Cortex of kidney (tissue), 1 donor: ENCODE measurements at places on chromosomes 1 and 21.

GRCh38 chr21:36323032-36323431, 3.0 kb downstream of the MORC3 start:
- no peak for DNase-seq

DNA sequence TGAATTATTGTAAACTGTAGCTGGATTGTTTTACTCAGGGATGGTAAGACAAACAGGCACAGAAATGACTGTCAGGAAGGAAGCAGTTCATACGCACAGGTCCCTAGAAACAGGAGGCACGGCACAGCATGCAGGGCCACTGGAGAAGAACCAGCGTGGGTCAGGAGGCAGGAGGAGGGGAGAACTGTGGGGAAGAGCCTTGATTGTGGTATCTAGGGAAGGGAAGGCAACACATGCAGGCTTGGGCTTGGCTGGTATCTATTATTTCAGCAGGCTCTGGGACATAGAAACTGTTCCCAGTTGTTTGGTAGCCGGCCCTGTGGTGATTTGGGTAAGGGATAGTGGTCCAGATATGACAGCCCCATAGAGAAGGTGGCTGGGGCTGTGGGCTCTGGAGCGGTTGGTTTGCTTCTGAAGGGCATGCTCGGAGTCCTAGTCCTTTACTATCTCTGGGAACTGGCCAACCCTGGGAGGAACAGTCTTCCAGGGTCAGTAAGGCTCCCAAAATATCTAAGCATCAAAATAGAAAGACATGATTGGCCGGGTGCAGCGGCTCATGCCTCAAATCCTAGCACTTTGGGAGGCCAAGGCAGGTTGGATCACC, 43.1 kb upstream of the CCSAP start:
- DNase-seq = no peak

DNA sequence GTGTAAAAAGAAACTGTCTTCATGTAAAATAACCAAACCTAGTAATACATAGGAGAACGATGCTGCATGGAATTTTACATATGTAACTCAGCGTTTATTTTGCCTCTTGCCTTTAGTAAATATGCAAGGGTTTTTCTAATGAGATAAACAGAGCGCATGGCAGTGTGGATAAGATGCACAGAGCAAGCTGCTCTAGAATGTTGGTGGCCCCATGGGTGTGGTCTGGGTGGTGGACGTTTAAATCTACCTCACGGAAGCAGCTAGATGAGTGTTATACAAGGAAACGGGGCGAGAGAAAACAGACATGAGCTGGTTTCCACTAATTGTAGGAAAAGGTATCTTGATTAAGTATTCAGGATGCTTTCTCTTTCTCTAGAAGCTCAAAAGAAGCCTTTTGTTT, 205.9 kb downstream of the DSCAM start:
- no peak for DNase-seq

DNA sequence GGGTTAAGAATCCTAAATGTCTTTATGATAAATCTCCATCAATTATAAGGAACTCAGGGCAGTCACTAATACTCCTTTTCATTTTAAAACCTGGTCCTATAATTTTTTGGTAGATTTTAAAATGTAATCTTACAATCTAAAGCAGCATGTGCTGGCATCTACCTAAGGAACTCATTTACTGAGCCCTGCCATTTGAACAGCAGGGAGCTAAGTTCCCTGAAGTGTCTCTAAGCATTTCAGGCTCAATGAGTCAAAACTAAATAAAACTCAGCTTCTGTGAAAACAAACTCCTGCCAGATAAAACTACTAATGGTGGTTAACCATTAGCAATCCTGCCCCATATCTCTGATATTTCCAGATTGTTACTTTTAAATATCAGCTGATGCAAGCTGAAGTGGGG, 1371.8 kb upstream of the PRMT6 start:
- DNase-seq = no peak

- no peak for DNase-seq
Measured at GRCh38 chr1:21631944-21632887, 36.9 kb downstream of the RAP1GAP start.

DNA sequence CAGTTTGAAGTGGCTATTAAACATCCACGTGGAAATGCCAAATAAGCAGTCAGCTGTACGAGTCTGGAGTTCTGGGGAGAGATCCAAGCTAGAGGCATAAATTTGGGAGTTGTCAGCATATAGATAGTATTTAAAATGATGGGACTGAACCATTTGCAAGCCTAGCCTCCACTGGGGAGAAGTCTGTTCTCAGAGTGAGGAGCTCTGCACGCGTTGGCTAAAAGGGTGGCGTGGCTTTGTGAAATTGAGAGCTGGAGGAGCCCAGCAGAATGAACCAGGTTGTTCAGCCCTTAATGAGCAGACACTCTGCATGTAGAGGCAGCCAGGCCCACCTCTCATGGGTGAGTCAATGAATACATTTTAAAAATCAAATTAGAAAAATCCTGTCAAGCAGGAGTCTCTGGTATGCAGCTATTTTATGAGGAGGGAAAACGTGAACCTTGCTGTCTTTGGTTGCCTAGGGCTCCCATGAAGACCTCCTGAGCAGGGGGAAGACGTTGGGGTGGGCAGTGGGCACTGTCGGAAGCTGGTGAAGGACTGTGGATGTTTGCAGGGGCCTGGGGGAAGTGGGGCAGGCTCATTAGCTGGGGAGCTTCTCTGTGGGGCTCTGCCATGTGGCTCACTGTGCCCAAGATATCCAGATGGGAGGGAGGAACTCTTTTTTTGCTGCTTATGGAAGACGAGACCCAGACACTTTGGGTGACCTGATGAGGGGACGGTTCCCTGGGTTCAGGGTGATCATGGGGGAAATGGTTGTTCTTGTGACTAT, 18.8 kb downstream of the TMCC2 start:
- DNase-seq = no peak

- no peak for DNase-seq
Measured at GRCh38 chr1:18944810-18945209, 11.7 kb downstream of the IFFO2 start.

DNA sequence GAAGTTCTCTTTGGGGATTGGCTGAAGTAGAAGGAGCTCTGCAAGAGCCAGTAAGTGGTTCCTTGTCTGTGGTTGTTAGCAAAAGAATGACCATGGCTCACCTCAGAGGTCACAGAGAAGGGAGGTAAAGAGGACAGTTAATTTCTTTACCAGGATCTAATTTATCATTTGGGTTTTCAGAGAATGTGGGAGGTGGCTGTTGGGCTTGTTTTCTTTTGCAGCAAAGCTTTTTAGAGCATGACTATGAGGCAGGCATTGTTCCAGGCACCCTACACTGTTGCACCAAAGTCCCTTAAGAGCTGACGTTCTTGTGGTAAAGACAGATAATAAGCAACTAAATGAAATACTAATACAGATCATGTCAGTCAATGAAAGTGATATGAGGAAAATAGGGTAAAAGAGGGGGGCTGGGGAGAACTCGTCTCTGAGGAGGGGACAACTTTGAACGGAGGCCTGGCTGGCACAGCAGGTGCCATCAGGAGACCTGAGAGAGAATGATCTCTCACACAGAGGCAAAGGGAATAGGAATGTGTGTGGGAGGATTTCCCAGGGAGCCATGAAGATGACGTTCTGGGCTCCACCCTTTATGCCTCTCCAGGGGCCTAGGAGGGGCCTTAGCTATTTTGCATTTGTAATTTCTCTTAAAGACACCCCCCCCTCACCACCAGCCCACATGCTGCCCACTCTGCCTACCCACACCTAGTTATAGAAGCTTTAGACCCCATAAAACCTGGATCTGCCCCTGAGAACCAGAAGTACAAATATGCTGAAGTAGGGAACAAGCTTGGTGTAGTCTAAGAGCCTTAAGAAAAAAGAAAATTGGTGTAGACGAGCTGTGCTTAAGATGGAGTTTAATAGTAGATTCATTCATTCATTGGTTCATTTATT, 177.5 kb downstream of the ROR1 start:
- DNase-seq = no peak

DNA sequence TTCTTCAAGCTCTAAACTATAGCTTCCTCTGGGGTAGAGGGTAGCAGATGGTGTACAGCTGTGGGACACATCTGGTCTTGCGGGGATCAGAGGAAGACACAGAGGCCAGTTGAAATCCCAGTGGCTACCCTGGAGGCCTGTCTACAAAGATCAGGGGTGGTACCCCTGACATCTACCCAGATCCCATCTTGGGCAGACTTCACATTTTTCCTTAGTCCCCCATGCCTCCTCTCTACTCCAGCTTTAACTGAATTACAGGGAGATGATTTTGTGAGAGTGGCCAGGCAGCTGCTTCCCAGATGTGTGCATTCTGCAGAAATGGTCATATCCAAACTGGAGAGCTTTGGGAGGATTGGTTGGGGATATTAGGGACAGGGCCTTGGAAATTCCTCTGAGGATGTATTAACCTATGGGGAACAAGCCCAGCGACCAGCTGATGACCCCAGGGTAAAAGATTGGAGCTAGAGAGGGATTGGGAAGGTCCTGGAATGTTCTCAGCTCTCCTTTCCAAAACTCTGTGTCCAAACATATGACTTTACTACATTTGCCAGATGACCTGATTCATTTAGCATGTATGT, 9.6 kb upstream of the CD34 start:
- DNase-seq = no peak

DNA sequence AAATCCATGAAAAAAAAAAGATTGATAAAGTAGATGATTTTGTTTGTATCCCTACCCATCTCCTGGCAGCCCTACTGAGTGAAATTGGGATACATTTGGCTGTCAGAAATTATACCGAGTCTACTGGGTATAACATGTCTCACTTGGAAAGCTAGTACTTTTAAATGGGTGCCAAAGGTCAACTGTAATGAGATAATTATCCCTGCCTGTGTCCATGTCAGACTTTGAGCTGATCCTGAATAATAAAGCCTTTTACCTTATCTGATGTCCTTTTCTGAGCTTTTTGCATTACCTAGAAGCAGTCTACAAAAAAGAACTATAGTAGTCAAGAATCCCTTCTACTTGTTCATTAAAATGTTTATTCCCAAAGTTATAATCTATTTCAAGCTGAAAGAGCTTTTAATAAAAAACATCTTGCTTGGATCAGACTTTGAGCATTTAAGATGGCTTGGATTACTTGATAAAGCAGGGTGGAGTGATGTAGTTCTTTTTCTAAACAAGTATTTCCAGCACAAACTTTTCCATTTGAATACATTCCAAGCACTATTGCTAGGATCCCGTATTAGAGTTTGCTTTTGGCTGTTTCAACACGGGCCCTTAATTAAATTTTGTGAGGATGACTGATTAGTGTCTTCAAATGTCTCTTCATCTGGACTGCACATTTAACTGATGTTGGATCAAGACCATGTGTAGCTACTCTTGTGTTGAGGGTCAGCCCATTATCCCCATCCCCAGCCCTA, 69.2 kb downstream of the DTL start:
- DNase-seq = no peak

DNA sequence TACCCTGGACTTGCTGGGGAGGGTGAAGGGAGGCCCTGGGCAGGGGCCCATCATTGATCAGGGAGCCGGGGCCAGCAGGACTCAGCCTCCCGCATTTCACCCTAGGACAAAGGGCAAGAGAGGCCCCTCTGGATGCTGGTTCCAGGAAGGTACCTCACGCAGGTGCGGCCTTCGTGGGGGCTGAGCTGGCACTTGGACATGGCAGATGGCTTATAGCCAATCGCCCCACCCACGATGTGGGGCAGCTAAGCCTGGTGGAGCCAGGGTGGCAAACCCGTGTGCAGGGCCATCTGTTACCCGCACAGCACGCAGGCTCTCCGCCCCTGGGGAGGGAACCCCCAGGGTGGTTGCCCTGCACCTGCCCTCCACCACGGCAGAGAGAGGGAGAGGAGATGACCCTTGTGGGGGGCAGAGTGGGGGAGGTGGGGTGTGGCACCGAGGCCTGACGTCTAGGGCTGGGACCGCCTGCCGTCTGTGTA, 2.5 kb downstream of the TFF3 start:
- no peak for DNase-seq

GRCh38 chr1:43979528-43980254, 681 bp downstream of the B4GALT2 start:
- no peak for DNase-seq

GRCh38 chr1:179036844-179037465, 11.3 kb downstream of the FAM20B start:
- DNase-seq = no peak

- DNase-seq = no peak
Measured at GRCh38 chr1:117143871-117144270, 22.3 kb upstream of the TRIM45 start.

- no peak for DNase-seq
Measured at GRCh38 chr1:181112071-181112929, 23.8 kb downstream of the IER5 start.
